ELF-1 (cell line): ENCODE measurements at places on chromosomes 12 and 14.

GRCh38 chr12:7282844-7283243, 21.0 kb upstream of the ACSM4 start:
- no peak for DNase-seq

DNA sequence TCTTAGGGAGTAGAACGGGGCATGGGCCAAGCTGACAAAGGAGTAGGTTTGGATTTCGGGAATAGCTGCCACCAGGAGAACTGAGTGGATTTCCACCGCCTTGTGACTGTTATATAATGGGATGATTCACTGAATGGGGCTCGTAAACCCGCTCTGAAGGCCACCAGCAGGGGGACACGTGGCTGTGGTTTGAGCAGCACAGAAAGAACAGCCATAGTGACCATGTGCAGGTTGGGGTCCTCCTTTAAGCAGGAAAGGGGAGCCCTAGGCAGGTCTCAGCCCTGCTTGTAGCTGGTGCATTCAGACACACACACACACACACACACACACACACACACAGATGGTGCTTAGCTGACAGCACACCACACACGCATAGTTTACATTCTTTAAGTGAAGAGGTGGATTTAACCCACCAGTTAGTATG, 8.6 kb upstream of the ASB2 start:
- peak; percentile 58 for DNase-seq

DNA sequence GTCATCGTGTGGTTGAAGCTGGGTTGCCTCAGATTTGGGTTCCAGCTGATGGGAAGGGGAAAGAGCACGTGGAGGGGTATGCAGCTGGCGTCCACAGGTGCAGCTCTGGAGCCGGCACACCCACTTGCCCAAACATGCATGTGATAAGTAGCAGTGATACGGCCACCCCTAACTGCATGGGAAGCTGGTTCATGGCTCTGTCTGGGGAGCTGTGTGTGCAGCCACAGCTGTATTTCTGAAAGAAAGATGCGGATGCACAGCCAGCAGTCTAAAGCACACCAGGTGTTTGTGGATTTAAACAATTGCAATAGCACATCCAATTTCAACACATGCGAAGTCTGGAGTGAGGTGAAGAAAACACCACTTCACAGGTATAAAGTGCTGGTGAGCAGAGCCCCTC, 181.4 kb downstream of the EFCAB11 start:
- no peak for DNase-seq

DNA sequence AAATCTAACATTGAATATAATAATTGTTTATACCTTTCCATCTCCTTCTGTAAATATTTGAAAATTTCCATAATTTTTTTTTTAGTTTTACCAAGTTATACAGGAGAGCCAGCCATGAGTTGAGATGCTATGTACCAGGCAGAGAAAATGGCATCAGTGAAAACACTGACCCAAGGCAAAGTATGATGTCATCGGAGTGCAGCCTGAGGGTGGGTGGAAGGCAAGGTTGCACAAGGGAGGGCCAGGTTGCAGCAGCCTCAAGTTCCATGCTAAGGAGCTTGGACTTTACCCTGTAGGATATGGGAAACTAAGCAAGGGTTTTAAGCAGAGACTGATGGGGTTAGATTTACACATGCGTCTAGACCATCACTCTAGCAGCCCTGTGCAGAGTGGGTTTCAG, 441.1 kb downstream of the BCAT1 start:
- peak; percentile 5 for DNase-seq

- DNase-seq: no peak
Measured at GRCh38 chr12:31954925-31955858, 4.0 kb upstream of the RESF1 start.

GRCh38 chr12:32423559-32423958, 24.2 kb downstream of the FGD4 start:
- DNase-seq: no peak
